T-helper 2 cell (primary cell): ENCODE measurements at places on chromosomes 12 and 14.

GRCh38 chr12:25052196-25052913 is 103.5 kb upstream of the BCAT1 start:
- DNase-seq, result no peak

DNA sequence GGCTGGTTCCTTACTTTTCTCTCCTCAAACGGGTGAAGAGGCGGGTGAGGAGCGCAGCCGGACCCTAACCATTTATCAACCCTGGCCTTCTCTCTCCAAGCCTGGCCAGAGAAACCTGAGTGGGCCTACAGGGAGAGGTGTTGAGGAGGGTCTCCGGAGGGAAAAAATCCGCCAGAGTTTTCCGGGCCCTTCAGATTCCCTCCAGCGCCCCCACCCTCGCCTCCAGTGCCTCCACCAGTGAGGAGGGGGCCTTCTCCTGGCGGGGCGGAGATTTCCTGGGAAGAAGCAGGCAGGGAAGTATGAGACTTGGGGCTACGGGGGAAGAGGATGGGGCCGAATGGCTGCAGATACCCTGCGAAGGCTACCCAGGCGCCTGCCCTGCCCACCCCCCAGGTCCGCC is 1.4 kb upstream of the HOXC5 start:
- DNase-seq, result no peak

- DNase-seq, result no peak
Observed at GRCh38 chr12:6183689-6184428, 16.3 kb upstream of the CD9 start.

- DNase-seq, result no peak
Observed at GRCh38 chr12:123519141-123520001, 14.1 kb downstream of the RILPL1 start.

DNA sequence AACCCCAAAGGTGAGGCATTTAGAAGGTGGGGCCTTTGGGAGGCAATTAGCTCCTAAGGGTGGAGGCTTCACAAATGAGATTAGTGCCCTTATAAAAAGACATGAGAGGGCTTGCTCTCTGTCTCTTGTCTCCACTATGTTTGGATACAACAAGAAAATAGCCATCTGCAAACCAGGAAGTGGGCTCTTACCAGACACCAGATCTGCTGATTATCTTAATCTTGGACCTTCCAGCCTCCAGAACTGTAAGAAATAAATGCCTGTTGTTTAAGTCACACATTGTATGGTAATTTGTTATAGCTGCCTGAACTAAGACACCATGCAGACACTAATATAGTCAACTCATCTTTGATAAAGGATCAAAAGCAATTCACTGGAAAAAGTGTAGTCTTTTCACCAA is 34.4 kb downstream of the TMEM116 start:
- DNase-seq, result no peak

GRCh38 chr14:77208291-77208978 is 26.8 kb downstream of the TMEM63C start:
- DNase-seq, result peak; percentile 36

- DNase-seq, result no peak
Observed at GRCh38 chr12:98401427-98401826, 114.0 kb upstream of the TMPO start.

DNA sequence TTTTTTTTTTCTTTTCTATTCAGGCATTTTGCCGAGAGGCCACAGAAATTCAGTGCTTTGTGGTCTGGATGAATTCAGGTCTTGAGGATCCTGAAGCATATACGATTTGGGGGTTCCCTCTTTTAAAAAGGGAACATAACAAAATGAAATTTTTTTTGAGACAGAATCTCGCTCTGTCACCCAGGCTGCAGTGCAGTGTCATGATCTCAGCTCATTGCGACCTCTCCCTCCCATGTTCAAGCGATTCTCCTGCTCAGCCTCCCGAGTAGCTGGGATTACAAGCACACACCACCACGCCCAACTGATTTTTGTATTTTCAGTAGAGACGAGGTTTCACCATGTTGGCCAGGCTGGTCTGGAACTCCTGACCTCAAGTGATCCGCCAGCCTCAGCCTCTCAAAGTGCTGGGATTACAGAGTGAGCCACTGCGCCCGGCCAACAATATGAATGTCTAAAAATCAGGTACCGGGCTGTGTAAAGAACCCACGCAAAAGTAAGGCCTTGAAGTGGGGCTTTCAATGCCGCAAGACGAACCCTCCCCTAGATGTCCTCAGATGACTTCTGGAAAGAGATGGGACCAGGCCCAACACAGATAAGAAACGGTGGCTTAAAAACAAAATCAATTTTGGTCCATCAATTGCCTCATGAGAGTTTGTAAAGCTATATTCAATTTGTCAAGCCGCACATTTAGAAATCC is 30.0 kb downstream of the TESC start:
- no peak for DNase-seq

DNA sequence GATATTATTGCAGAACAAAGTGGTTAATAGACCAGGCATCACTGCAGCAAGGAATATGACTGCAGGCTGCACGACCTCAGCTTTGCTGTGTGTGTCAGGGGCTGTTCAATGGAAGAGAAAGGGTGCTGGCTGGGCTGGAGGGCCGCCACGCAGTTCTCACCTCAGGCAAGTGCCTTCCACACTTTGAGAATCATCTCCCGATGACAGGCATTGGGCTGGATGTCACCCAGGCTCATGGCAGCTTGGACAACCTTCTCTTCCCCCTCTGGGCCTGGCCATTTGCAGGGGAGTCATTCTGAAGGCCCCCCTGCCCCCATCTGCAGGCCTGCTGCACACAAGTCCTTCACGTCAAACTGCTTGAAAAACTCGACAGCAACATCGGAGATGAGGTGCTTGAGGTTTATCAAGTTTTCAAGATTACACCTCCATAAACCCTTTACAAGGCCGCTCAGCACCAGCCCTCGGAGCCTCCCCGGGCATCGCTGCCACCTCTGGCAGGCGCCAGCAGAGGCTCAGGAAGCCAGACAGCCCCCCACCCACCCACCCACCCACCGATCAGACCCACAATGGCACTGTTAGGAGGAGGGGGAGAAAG is 165.9 kb upstream of the GSC start:
- DNase-seq, result no peak

- DNase-seq, result no peak
Observed at GRCh38 chr14:94483071-94483451, 7.1 kb upstream of the SERPINA9 start.

DNA sequence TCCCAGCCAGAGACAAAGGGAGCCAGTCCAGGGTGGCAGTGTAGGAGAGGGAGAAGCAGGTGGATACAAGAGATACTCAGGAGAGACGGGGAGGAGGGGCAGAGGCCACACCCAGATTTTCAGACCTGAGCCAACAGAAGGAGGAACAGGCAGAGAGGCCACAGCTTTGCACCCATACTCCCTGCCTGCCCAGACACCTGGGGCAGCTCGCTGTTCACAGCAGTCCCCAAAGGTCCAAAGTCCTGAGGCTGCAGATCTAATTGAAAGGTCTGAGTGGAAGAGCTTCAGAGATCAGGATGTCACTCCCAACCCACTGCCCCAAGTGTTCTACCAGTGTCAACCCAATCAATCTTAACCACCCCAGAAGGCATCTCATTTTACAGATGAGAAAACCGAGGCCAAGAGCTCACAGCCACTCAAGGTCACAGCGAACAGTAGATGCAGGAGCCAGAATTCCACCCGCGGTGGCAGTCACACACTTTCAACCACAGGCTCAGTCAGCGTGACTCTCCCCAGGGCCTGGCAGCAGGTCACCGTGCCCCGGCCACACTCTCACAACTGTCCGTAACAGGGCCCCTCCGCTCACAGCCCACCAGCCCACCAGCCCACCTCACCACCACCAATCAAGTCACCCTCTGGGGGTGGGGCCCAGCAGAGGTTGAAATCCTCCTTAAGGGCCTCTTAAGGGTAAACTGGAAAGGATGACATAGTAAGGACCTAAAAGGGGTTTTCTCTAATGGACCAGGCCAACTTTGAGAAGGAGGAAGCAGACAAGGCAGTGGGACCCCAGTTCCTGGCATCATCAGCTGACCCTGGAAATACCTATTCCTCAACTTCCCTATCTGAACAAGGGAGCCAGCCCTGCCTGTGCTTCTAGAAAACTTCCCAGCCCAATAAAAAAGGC is 33.3 kb downstream of the ACTN1 start:
- no peak for DNase-seq

DNA sequence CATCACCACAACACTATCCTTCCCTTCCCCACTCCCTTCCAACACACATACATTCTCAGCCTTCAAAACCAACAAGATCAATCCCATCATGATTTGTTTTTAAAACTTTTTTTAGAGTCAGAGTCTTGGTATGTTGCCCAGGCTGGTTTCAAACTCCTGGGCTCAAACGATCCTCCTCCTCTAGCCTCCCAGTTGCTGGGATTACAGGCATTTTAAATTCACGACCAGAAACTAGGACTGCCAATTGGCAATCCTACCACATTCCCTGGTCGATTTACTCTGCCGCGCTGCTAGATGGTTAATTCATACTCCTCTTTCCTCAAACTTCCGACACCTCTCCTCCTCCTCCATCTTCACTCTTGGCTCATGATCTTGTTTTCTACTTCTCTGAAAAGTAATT is 37.5 kb upstream of the TMCC3 start:
- no peak for DNase-seq

GRCh38 chr14:22536853-22537338 is 52.1 kb downstream of the DAD1 start:
- peak; percentile 94 for DNase-seq

- no peak for DNase-seq
Observed at GRCh38 chr12:92402415-92402814, 256.8 kb upstream of the BTG1 start.

DNA sequence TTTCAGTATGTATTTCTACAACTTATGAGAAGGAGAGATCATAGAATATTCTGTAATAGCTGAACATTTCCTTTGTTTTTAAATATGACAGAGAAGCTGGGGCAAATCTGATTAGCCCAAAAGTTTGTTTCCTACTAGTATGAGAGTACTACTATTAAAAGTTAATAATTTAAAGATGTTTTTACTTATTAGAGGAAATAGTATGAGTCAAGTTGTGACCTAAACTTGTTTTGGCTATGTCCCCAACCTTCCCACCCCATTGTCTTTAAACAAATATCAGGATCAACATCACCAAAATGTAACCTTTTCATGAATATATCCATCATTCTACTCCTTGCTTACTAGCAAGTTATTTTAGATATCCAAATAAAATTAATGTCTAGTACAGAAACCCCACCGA is 10.5 kb downstream of the GNPNAT1 start:
- DNase-seq, result no peak

DNA sequence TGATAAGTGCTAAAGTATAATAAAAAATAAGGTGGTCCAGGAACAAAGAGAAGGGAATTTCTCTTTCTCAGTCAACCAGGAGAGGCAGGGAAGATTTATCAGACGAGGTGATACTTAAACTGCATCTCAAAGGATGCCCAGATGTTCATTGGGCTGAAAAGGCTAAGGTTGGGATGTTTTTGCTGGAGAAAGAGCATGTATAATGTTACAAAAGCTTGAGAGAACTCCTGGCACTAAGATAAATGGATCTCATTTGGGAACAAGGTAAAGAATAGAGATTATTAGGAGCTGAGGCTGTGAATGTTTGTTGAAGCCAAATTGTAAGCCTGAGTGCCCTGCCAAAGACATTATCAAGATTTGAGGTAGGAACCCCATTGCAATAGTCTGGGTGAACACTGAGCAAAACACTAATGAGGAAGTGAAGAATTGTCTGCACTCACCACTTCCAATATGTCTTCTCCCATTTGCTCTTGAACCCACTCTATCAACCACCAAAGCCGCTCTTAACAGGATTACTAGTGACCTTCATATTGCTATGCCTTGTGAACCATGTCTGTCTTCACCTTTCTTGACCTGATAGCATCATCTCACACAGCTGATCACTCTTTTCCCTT is 149.0 kb upstream of the ARID2 start:
- no peak for DNase-seq

DNA sequence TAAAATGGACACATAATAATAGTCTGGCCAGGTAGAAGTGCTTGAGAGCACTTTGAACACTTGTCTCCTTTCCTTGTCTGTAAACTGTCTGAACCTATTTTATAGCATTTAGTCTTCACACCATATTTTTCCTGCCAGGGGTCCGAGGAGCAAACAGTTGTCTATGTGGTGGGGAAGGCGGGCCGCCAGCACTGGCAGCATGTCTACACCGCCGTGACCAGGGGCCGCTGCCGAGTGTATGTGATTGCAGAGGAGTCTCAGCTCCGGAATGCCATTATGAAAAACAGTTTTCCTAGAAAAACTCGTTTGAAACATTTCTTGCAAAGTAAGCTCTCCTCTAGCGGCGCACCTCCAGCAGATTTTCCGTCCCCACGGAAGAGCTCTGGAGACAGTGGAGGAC is 28.7 kb downstream of the HELB start:
- no peak for DNase-seq

- no peak for DNase-seq
Observed at GRCh38 chr14:24534286-24534685, 26.2 kb upstream of the CMA1 start.

DNA sequence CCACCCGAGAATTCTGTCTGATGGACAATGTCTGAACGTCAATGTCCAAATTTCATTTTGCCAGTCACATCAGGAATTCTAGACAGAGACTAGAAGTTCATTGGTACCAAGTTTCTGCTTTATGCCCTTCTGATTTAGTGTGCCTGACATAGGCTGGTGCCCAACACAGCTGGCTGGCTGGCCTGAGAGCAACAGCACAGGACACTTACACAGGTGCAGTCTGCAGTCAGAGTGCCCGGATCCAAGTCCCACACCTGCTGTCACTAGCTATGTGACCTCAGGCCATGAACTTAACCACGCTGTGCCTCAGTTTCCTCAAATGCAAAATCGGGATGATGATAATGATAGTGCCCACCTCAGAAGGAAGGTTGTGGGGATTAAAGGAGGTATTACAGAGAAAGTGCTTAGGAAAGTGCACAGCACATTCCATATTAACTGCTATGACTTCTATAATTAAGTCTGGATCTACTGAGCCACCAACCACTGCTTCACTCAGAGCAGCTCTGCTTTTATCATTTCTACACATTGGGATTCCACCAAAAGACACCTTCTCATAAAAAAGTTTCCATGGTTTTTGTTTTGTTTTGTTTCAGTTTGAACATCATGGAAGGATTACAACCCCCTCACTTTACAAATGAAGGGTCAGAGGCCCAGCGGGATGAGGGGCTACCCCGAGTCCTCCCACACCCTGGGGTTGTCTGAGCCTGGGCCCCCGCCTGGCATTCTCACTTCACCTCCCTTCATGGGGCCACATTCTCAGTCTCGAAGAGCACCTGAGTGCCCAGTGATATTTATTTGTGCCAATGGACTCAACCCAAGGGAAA is 168.8 kb upstream of the BCL2L14 start:
- peak; percentile 22 for DNase-seq

GRCh38 chr12:117582135-117582784 is 220.8 kb upstream of the NOS1 start:
- no peak for DNase-seq

GRCh38 chr12:129138776-129139175 is 285.5 kb downstream of the GLT1D1 start:
- DNase-seq, result no peak
